ENCODE measurements at places on chromosomes 6 and 20. TPM values are rescaled to one million over a fixed set of nuclear protein-coding genes. Genes with fewer than 3 reads are reported as not detected.

DNA sequence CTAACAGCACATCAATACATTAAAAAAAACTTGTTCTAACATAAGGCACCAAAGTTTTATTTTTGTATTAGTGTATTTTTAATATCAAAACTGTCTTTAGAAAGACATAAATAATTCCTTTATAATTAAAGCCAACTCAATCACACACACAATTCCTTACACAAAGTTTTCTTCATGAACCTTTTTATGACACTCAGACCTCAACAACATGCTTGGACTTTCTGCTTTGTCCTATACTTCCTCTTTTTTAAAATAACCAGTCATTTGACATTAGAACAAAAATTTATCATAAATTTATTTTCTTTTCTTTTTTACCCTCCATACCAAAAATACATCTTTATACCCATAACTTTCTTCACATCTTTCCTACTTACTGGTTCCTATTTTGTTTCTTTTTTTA, 292.0 kb upstream of the ARID1B start:
- DNase-seq, result no peak

DNA sequence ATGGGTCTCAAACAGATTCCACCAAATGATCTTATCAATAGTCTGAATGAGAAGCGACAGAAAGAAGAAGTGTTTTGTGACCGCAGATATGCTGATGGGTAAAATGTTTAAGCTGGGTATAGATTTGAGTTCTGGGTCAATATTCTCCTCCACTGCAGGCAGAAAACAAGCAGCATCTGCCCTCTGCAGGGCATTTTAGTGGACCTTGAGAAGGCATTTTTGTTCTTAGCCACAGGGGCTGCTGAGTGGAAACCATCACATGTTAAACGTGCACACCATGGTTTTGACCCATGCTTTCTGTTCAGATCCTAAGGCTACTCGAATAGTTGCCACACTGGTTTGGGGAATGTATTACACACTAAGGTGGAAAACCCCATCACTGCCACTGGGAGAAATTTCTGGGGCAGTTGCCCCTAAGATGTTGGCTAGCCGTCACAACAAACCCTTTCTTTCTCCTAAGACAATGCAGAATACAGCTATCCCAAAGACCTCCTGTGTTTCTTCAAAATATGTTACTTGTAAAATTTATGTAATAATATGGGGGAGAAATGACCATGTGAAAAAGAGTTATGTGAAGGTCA, 5.5 kb downstream of the POU3F2 start:
- peak; percentile 31 for DNase-seq

The NFS1 gene
- 42.8 TPM for total RNA-seq

The RSPO3 gene
- total RNA-seq, result not detected

GRCh38 chr6:161378115-161378514, 104.3 kb upstream of the AGPAT4 start:
- DNase-seq, result no peak

DNA sequence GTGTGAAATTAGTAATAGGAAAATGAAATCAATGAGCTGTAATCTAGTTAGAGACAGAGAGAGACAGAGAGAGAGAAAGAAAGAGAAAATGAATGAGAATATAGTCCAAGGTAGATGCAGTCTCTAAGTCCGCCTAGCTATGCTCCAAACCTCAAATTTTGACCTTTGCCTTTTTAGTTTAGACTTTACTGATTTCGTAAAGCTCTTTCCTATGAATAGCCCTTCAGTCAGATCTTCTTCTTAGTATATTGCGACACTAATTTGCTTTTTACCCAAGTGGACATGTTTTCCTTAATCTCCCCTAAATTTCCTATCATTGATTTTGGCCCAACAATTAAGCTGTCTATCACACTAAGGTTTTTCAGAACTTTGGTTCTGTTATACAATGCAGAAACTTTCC, 49.5 kb downstream of the TFAP2D start:
- no peak for DNase-seq

- DNase-seq, result no peak
Measured at GRCh38 chr6:111802015-111802414, 71.2 kb downstream of the FYN start.

DNA sequence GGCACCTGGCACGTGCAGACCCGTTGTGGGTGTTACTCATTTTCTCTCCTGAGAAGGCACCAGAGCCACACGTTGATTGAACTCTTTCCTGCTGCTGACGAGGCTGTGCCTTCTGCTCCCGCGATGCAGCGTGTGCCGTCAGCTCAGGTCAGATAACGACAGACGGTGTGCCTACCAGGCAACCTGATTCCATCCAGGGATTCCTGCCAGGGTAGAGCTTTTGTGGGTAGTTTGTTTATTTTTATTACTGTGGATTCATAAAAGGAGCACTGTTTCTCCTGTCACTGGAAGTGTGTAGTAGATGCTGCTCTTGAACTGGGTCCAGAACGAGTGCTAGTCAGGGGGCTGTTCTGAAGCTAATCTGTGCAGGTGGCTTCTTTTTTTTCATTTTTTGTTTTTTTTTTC, 20.7 kb downstream of the PRPF6 start:
- no peak for DNase-seq

DNA sequence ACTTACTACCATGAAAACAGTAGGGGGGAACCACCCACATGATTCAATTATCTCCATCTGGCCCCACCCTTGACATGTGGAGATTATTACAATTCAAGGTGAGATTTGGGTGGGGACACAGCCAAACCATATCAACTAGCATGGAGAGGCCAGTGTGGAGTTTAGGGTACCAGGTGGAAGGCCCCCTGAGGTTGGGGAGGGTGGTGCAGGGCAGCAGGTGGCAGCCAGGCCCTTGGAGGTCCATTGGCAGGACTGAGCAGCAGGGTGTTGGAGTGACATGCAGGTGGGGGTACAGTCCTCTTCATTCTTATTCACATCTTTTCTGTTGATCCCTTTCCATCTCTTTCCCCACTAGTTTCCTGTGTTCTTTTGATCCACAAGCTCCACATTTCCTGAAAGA, 42.9 kb downstream of the PHACTR3 start:
- no peak for DNase-seq

The HDGFL1 gene
- not detected for total RNA-seq

DNA sequence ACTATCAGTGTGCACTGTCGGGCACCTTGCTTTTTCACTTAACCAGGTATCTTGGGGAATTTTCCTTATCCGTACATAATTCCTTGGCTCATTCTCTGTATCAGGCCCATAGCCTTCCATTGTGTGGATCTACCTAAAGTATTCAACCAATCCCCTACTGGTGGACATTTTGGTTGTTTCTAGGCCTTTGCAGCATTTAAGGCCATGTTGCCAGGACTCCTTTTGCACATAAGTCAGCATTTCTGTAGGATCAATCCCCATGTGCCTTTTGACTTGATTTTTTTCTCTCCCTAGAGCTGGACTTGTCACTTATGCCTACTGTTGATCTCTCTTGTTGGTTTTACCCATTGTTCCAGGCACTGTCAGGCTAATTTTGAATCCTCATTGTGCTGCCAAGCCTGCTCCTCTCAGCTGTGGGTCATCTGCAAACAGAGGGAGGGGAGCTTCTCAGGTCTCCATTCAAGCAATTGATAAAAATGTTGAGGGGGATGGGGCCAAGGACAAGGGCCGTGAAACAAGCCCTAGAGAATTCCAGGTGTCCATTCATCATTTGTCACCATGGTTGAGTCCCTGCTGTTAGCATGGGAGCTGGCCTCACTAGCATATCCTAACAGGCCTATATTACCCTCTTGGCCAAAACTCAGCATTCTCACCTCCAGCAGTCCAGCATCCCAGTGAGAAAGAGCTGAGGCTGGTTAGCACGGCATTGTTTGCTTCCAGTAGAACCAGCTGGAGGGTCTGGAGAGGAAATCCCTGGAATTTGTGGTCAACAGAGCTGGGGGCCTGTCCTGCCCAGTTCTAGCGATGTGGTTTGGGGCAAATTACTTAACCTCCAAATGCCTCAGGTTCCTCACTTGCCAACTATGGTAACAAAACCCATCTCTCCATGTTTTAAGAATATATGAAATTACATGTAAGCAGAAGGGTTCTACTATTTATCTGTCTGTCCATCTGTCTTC, 178.4 kb downstream of the MRPL14 start:
- peak; percentile 94 for DNase-seq

DNA sequence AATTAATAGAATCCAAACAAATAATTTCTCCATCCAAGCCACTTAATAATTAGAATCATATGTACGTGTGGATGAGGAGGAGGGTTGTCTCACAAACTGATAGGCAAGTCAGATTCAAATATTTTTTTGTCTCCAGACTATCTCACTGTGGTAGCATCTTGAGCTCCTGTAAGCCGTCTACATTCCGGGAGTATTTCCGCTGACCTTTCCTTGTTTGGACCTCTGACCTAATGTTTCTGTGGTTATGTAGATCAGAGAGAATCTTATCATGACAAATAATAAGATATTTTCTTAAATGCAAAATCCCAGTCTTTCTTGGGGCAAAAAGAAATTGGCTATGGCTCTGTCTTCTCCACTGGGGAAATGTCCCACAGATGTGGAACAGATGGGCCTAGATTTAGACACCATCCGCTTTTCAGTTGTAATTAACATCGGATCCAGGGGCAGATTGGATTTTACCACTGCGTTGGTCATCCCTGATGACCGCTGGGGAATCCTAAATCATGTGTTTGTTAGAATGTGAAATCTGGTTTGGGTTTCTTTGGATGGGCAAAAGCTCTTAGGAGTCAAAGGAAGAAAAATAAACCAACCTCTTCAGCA, 197.1 kb upstream of the RIN2 start:
- peak; percentile 98 for DNase-seq

- no peak for DNase-seq
Measured at GRCh38 chr6:31728767-31729514, at the start of gene DDAH2. TSS of gene DDAH2 (minus strand) at chr6:31729299. CDS start at chr6:31729161, 138 bp downstream.

- DNase-seq, result peak; percentile 3
Measured at GRCh38 chr6:155638200-155638599, 182.6 kb upstream of the NOX3 start.

GRCh38 chr6:88422831-88423230, 256.7 kb upstream of the CNR1 start:
- DNase-seq, result peak; percentile 57

DNA sequence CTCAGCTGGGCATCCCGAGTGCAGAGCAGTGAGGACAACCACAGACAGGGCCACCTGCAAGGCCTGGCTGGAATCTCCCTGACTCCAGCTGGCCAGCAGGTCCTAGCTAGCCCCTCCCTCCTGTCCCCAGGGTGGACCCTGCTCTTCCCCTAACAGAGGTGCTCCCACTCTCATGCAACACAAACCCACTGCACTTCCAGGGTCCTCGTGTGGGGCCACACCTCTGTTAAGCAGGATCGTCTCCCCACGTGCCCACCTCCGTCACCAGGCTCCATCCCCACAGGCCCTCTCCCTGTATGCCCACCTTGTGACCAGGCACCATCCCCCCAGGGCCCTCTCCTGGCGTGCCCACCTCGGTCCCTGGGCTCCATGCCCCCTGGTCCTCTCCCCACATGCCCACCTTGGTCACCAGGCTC, 17.3 kb downstream of the TAF4 start:
- no peak for DNase-seq

DNA sequence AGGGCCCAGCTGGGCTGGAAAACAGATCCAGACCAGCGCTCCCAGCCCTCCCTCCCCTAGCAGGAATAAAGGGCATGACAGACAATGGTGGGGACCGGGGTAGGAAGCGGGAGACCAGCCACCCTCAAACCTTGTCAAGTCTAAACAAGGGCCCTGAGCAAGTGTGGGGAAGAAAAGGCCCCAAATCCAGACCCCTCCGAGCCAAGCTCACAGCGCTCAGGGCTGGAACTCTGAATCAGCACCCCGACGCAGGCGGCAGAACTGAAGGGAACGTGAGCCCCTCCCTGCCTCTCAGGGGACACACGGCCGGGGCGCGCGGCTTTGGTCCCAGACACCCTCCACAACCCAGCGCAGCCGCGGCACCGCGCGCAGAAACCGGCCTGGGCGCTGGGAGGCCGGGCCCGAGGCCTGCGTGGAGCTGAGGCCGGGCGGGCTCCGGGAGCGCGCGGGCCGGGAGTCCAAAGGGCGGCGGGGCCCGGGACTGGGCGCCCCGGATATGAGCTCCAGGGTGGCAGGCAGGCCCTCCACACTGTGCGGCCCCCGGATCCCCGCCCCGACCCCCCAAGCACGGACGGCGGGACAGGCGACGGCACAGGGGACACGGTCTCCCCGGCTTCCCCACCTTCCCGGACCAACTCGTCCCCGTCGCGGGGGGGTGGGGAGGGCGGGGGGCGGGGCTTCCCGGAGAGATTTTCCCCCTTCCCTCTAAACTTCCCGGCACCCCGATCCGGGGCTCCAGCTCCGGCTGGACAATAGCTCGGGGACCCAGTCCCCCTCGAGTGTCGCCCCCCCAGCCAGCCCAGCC, 641 bp downstream of the TEAD3 start:
- peak; percentile 39 for DNase-seq

The PDSS2 gene
- 16.7 TPM for total RNA-seq

GRCh38 chr6:20577173-20577688, 43.0 kb downstream of the CDKAL1 start:
- DNase-seq, result no peak

DNA sequence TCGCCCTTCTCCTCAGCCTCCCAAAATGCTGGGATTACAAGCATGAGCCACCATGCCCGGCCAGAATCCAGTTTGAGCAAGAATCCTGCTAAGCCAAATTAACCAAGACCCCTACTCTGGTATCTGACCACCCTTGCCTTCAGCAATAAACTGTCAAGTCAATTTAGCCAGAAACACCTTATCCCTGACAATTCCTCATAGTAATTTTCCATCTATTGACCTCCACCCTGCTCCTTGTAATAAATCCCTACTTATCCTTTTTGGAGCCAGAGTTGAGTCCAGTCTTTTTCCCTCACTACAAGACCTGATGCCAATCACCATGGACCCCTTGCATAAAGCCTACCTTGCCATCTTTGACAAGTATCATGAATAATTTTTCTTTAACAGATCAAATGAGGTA, 114.1 kb upstream of the GPR6 start:
- DNase-seq, result no peak

DNA sequence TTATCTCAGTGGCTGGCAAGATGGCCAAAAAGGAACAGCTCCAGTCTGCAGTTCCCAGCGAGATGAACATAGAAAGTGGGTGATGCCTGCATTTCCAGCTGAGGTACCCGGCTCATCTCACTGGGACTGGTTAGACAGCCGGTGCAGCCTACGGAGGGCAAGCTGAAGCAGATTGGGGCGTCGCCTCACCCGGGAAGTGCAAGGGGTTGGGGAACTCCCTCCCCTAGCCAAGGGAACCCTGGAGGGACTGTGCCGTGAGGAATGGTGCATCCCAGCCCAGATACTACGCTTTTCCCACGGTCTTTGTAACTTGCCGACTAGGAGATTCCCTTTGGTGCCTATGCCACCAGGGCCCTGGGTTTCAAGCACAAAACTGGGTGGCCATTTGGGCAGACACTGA, 324.7 kb downstream of the GJA1 start:
- peak; percentile 20 for DNase-seq

GRCh38 chr20:11012975-11013374, 339.2 kb upstream of the JAG1 start:
- peak; percentile 14 for DNase-seq

GRCh38 chr6:166554316-166554715, 32.2 kb downstream of the RAMACL start:
- DNase-seq, result peak; percentile 10

DNA sequence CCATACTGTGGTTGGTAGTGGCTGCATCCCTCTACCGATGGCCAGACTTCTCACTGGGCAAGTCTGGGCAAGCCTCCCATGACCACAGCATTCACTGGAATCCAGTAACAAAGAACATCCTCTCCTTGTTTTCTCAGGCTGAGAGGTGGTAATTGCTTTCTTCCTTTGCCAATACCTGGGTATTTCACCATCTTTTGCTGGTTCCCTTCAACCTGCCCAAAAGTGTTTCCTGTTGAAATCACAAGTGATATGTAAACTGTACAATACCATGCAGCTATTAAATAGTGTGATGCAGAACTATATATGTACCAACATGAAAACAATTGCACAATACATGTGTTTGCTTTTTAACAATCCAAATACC, at the start of gene PTCHD4:
Gene PTCHD4, minus strand, starts transcription at position 55 of the 364 bp plus-strand sequence. CDS start 42,240 bp downstream, outside the sequence.
- DNase-seq, result peak; percentile 43

GRCh38 chr6:43668151-43669028, 19.2 kb downstream of the MRPS18A start:
- DNase-seq, result peak; percentile 65
